ENCODE measurements at places on chromosomes 11 and 22. TPM values are rescaled to one million over a fixed set of nuclear protein-coding genes. Genes with fewer than 3 reads are reported as not detected.

- H3K27ac ChIP-seq, result no peak overlapping the region
- no peak for DNase-seq
- no peaks in the 10 kb centered on the region for H3K27me3 ChIP-seq
- no peak overlapping the region for H3K4me3 ChIP-seq
- H3K4me1 ChIP-seq, result no peaks in the 10 kb centered on the region
Observed at GRCh38 chr22:23970816-23971486, 3.3 kb downstream of the DDT start.

The ROBO4 gene
- 1.5 TPM for total RNA-seq

DNA sequence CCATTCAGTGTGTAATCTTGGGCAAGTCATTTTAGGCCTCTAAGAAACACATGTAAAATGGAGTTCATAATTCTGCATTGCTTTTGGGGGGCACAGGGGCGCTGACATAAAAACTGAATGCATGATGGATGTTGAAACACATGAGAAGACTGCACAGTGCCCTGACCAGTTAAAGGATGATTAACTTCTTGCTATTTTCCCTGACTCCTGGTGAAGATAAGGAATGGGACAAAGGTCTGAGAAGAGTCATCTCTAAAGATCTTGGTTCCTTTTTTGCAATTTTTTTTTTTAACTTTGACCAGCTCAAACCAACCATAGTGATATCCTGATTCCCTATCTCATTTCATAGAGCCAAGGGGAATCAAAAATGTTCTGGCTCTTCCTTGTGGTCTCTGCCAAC is 134.9 kb upstream of the TENM4 start:
- no peaks in the 10 kb centered on the region for H3K4me1 ChIP-seq
- H3K27me3 ChIP-seq, result no peaks in the 10 kb centered on the region
- no peak overlapping the region for H3K4me3 ChIP-seq
- no peak overlapping the region for H3K27ac ChIP-seq
- DNase-seq, result no peak
- no peaks in the 10 kb centered on the region for H3K36me3 ChIP-seq

The OR4A16 gene
- not detected for total RNA-seq

The OTOG gene
- total RNA-seq, result 0.09 TPM

All from thymus (tissue), 14 donors.